Activated CD8-positive, alpha-beta T cell treated with anti-CD3 and anti-CD28 coated beads, Interleukin-2, amount 10 ng/mL, durations not matched to agents 7 days and 5 days (primary cell): ENCODE measurements at places on chromosomes 3 and 15. TPM values are rescaled to one million over a fixed set of nuclear protein-coding genes. Genes with fewer than 3 reads are reported as not detected.

SGO1 gene
- 43.7 TPM for total RNA-seq

CCR5 gene
- total RNA-seq, result 38.4 TPM

STX19 gene
- total RNA-seq, result not detected

RARB gene
- total RNA-seq, result not detected

PRTG gene
- total RNA-seq, result not detected

SLC28A2 gene
- not detected for total RNA-seq

C3orf22 gene
- not detected for total RNA-seq

PRSS50 gene
- total RNA-seq, result not detected

DPPA2 gene
- not detected for total RNA-seq

ZNF80 gene
- 0.71 TPM for total RNA-seq

CIB2 gene
- total RNA-seq, result 2.2 TPM

ATP2B2 gene
- total RNA-seq, result not detected

STRIT1 gene
- total RNA-seq, result not detected

REC114 gene
- total RNA-seq, result not detected

KIF15 gene
- 62.2 TPM for total RNA-seq

PGBD4 gene
- total RNA-seq, result 2.8 TPM

NOX5 gene
- total RNA-seq, result not detected

SPATA12 gene
- not detected for total RNA-seq

ANKUB1 gene
- not detected for total RNA-seq

PPM1M gene
- 90.7 TPM for total RNA-seq

GOLGA8T gene
- 0.94 TPM for total RNA-seq

RGMA gene
- total RNA-seq, result not detected

TMEM266 gene
- not detected for total RNA-seq

FEZF2 gene
- not detected for total RNA-seq

NUSAP1 gene
- total RNA-seq, result 287 TPM

IGF2BP2 gene
- 0.21 TPM for total RNA-seq

TLR9 gene
- total RNA-seq, result 0.52 TPM

SLC12A8 gene
- total RNA-seq, result 0.50 TPM

WDR73 gene
- 22.1 TPM for total RNA-seq

SV2B gene
- total RNA-seq, result not detected
